ENCODE measurements at places on chromosomes 12 and 14.

- H3K4me3 ChIP-seq: no peak overlapping the region
- peaks cover 17% of the 10 kb centered on the region for H3K27me3 ChIP-seq
- no peaks in the 10 kb centered on the region for H3K4me1 ChIP-seq
- H3K27ac ChIP-seq: no peak overlapping the region
- H3K36me3 ChIP-seq: no peaks in the 10 kb centered on the region
Measured at GRCh38 chr12:64819816-64820402, 4.5 kb upstream of the TBC1D30 start.

- H3K27ac ChIP-seq: no peak overlapping the region
- no peaks in the 10 kb centered on the region for H3K27me3 ChIP-seq
- no peaks in the 10 kb centered on the region for H3K36me3 ChIP-seq
- H3K4me3 ChIP-seq: no peak overlapping the region
- no peak for DNase-seq
Measured at GRCh38 chr12:2783936-2784600, 10.7 kb upstream of the FKBP4 start.

- H3K27me3 ChIP-seq: no peaks in the 10 kb centered on the region
- no peaks in the 10 kb centered on the region for H3K4me1 ChIP-seq
- H3K4me3 ChIP-seq: no peak overlapping the region
- no peaks in the 10 kb centered on the region for H3K36me3 ChIP-seq
Measured at GRCh38 chr12:60872219-60872618, 1276.4 kb downstream of the SLC16A7 start.

GRCh38 chr14:63392236-63392635, 73.5 kb upstream of the GPHB5 start:
- H3K27ac ChIP-seq: no peak overlapping the region
- H3K4me3 ChIP-seq: no peak overlapping the region
- H3K4me1 ChIP-seq: no peaks in the 10 kb centered on the region
- no peaks in the 10 kb centered on the region for H3K36me3 ChIP-seq
- no peak for DNase-seq

- H3K27me3 ChIP-seq: no peaks in the 10 kb centered on the region
- no peak for DNase-seq
- no peaks in the 10 kb centered on the region for H3K36me3 ChIP-seq
- H3K4me3 ChIP-seq: no peak overlapping the region
- H3K27ac ChIP-seq: no peak overlapping the region
- no peaks in the 10 kb centered on the region for H3K4me1 ChIP-seq
Measured at GRCh38 chr14:41280745-41281144, 325.9 kb upstream of the LRFN5 start.

- DNase-seq: no peak
- H3K4me3 ChIP-seq: no peak overlapping the region
- peak overlapping the region; percentile 68 for H3K27ac ChIP-seq
- peaks cover 56% of the 10 kb centered on the region for H3K4me1 ChIP-seq
Measured at GRCh38 chr14:73240816-73241480, 3.6 kb downstream of the PAPLN start.

GRCh38 chr12:98653866-98654493, 8.9 kb downstream of the APAF1 start:
- H3K36me3 ChIP-seq: peaks cover 58% of the 10 kb centered on the region
- H3K27me3 ChIP-seq: no peaks in the 10 kb centered on the region
- H3K4me1 ChIP-seq: no peaks in the 10 kb centered on the region
- H3K27ac ChIP-seq: no peak overlapping the region

DNA sequence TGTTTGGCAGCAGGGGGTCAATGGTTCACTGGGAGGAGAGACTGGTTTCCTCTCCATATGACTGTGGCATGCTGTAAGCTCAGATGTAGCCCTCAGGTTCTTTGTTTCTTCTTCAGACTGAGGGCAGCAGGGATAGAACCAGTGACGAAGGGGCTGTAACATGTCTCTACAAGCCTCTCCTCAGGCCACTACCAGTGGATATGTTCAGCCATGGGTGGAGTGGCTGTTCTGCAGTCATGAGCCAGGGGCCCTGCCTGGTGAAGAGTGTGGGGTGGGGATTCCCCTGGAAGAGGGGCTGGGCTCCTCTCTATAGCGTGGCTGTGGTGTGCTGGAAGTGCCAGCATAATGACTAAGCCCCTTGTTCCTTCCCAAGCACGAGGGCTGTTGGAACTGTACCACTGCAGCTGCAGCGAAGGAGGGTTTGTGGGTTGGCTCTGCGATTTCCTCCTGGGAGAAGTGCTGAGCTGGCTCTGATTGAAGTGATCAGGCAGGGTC, 55.8 kb downstream of the CMAS start:
- no peaks in the 10 kb centered on the region for H3K36me3 ChIP-seq
- H3K27me3 ChIP-seq: no peaks in the 10 kb centered on the region
- no peak overlapping the region for H3K27ac ChIP-seq
- no peaks in the 10 kb centered on the region for H3K4me1 ChIP-seq
- peak; percentile 15 for DNase-seq
- no peak overlapping the region for H3K4me3 ChIP-seq

DNA sequence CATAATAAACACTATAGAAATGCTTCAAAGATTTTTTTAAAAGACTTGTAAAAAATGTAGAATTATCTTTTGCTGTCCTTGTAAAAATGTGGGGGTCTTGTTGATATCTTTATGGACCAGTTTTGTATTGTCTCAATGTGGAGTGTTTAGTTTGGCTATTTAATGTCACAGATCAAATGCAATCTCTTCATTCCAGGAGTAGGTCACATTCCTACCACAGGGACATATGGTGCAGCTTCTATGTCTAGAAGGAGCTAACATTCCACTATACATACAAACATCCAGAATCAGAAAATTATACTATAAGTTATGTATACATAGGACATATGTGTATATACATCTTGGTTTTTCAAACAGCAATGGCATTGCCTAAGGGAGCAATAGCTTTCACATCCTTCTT, 345.7 kb downstream of the BMP4 start:
- H3K27ac ChIP-seq: no peak overlapping the region
- no peaks in the 10 kb centered on the region for H3K4me1 ChIP-seq
- DNase-seq: no peak
- H3K27me3 ChIP-seq: no peaks in the 10 kb centered on the region
- H3K36me3 ChIP-seq: no peaks in the 10 kb centered on the region

DNA sequence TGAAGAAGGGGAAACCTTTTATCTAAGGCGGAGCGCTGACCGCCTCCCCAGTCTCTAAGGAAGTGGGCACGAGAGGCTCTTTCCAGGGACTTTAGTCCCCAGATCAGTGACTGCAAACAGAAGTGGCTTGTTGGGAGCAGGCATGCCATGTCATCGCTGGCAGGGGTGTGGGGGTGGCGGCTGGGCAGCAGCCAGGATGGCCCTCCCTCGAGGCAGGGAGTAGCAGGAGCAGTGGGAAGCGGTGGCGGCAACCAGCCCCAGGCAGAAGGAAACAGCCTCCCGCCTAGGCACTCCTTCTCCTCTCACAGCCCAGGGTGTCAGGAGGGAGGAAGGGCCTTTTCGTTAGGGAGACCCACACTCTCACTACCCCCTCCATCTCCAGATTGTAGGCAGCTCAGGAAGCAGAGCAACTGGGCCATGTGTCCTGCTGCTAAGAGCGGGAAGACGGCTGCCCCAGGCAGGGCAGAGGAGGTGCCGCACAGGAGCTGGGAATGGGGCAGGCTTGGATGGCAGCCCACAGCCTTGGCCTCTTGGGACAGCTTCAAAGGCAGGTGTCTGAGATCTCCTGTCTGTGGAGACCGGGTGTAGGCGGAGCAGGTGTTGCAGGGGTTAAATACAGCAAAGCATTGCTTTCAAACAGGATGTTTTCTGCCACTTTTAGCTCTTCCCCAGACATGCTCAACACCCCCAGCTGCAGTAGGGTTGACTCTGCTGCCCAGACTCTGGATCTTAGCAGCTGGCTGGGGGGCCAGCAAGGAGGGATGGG, 21.8 kb downstream of the VDR start:
- H3K27ac ChIP-seq: peak overlapping the region; percentile 49
- H3K36me3 ChIP-seq: no peaks in the 10 kb centered on the region
- no peak for DNase-seq
- no peak overlapping the region for H3K4me3 ChIP-seq
- no peaks in the 10 kb centered on the region for H3K4me1 ChIP-seq
- no peaks in the 10 kb centered on the region for H3K27me3 ChIP-seq

DNA sequence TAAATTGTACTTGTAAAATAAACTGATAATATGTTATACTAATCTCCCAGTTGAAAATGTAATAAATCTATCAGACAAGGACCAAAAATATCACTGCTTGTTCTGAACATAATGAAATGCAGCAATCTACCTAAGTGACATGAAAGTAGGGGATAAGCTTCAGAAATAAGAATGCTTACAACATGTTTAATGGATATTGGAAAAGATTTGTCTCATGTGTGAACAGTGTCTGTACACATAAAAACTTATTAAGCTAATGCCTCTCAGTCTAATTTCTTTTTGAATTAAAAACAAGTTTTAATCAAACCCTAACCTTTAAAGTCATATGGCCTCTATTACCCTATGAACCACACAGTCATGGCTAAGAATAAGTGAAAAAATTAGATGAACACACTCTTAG, 465.3 kb downstream of the MDGA2 start:
- H3K4me3 ChIP-seq: no peak overlapping the region
- no peaks in the 10 kb centered on the region for H3K4me1 ChIP-seq
- H3K27me3 ChIP-seq: no peaks in the 10 kb centered on the region

DNA sequence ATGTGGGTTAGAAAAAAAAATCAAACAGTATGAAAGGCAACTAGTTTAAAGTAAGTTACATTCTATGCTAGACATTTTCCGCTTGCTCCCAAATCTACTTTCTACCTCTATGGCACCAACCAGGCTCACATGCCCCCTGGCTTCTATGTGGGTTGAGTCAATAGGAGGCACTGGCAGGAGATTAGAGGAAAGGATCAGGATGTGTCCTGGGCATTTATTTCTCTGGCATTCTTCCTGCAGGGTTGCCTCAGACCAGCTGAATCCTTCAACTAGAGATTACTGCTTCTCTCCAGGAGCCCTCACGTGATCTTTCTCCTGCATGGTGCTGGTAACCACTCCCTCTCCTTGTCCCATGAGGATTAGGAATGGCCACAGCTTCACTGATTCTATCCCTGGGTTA, 14.9 kb upstream of the CCDC60 start:
- no peaks in the 10 kb centered on the region for H3K27me3 ChIP-seq
- no peak for DNase-seq
- no peak overlapping the region for H3K4me3 ChIP-seq
- H3K27ac ChIP-seq: no peak overlapping the region
- no peaks in the 10 kb centered on the region for H3K36me3 ChIP-seq

GRCh38 chr12:10190558-10191388, 11.9 kb downstream of the TMEM52B start:
- no peak overlapping the region for H3K27ac ChIP-seq
- H3K36me3 ChIP-seq: no peaks in the 10 kb centered on the region
- no peaks in the 10 kb centered on the region for H3K27me3 ChIP-seq
- peak; percentile 53 for DNase-seq

GRCh38 chr14:34241185-34241711, 220.8 kb downstream of the SPTSSA start:
- H3K27ac ChIP-seq: no peak overlapping the region
- no peak overlapping the region for H3K4me3 ChIP-seq
- no peak for DNase-seq
- no peaks in the 10 kb centered on the region for H3K27me3 ChIP-seq
- no peaks in the 10 kb centered on the region for H3K36me3 ChIP-seq
- H3K4me1 ChIP-seq: no peaks in the 10 kb centered on the region

GRCh38 chr12:109833307-109834189, at the start of gene TRPV4:
Gene TRPV4 (minus strand): TSS chr12:109833398. CDS start chr12:109814796, 18,602 bp downstream.
- peaks cover 4% of the 10 kb centered on the region for H3K4me1 ChIP-seq
- no peak within 1 kb of the TSS for H3K27ac ChIP-seq
- H3K36me3 ChIP-seq: no peaks in the 10 kb centered on the region
- DNase-seq: no peak

DNA sequence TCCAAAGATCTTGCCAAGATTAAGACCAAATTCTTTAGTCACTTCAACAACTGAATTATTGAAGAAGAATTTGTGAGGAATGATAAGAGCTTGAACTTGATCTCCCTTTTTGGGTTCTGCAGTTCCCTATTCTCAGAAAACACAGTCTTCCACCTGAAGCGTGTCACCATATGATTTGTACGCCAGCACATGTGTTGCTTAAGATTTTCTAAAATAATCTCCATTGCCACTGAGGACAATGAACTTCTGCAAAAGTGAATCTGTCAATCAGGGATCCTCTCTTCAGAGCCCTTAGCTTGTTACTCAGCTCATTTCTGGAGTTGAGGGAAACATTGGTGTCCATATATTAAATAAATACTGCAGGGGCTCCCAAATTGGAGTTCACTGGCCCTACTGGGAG, 4.2 kb upstream of the SPIC start:
- no peaks in the 10 kb centered on the region for H3K27me3 ChIP-seq
- no peak overlapping the region for H3K4me3 ChIP-seq
- DNase-seq: no peak
- H3K36me3 ChIP-seq: no peaks in the 10 kb centered on the region

DNA sequence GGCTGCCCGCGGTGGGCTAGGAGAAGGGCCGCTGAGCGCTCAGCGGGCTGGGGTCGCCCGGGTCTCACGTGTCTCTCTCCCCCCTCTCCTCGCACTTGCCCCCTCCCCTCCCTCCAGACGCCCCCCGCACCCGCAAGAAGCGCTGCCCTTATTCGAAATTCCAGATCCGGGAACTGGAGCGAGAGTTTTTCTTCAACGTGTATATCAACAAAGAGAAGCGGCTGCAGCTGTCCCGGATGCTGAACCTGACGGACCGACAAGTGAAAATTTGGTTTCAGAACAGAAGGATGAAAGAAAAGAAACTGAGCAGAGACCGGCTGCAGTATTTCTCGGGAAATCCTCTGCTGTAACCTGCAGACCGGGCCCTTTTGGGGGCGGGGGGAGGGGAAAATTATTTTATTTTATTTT, 314 bp upstream of the HOTAIR start:
- peaks cover 40% of the 10 kb centered on the region for H3K4me1 ChIP-seq
- peak overlapping the region; percentile 18 for H3K27ac ChIP-seq
- DNase-seq: no peak
- no peaks in the 10 kb centered on the region for H3K27me3 ChIP-seq

DNA sequence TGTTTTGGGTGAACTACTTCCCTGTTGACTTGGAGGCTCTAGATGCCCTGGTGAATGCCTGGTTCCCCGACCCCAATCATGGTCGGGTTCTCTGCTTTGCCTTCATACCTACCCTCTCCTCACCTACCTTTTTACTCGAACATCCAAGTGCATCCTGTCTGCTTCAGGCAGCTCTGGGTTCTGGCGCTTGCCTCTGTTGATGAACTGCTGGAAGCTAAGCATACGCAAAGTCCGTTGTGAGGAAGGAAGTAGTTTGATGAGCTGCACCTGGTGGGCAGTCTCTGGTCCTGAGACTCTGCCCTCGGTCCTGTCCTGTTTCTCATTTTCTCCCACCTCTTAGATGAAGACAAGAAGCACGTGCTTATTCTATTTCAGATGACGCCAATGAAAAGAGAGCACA, 13.6 kb downstream of the KCNH3 start:
- no peak for DNase-seq
- H3K27me3 ChIP-seq: no peaks in the 10 kb centered on the region
- peaks cover 21% of the 10 kb centered on the region for H3K36me3 ChIP-seq
- H3K27ac ChIP-seq: no peak overlapping the region

- no peaks in the 10 kb centered on the region for H3K4me1 ChIP-seq
- no peak overlapping the region for H3K4me3 ChIP-seq
- no peak for DNase-seq
- H3K27me3 ChIP-seq: no peaks in the 10 kb centered on the region
- no peak overlapping the region for H3K27ac ChIP-seq
Measured at GRCh38 chr14:34824826-34825225, 50.3 kb downstream of the BAZ1A start.

- no peak overlapping the region for H3K27ac ChIP-seq
- DNase-seq: no peak
- H3K27me3 ChIP-seq: no peaks in the 10 kb centered on the region
- H3K4me3 ChIP-seq: no peak overlapping the region
Measured at GRCh38 chr12:8985213-8985754, 4.1 kb upstream of the KLRG1 start.

- H3K4me1 ChIP-seq: no peaks in the 10 kb centered on the region
- H3K4me3 ChIP-seq: no peak overlapping the region
- no peak for DNase-seq
- H3K27me3 ChIP-seq: no peaks in the 10 kb centered on the region
- no peaks in the 10 kb centered on the region for H3K36me3 ChIP-seq
- H3K27ac ChIP-seq: no peak overlapping the region
Measured at GRCh38 chr12:25903603-25904245, 54.8 kb upstream of the RASSF8 start.
